Muscle of leg (tissue), 16 donors: ENCODE measurements at places on chromosomes 2 and 18. TPM values are rescaled to one million over a fixed set of nuclear protein-coding genes. Genes with fewer than 3 reads are reported as not detected.

Gene GBX2
- not detected for total RNA-seq

- peak; percentile 75 for DNase-seq
Observed at GRCh38 chr2:237895544-237896506, 36.4 kb downstream of the RAMP1 start.

- DNase-seq: no peak
Observed at GRCh38 chr2:207352978-207353671, 176.6 kb upstream of the CREB1 start.

Gene PGAP1
- total RNA-seq: 12.7 TPM

DNA sequence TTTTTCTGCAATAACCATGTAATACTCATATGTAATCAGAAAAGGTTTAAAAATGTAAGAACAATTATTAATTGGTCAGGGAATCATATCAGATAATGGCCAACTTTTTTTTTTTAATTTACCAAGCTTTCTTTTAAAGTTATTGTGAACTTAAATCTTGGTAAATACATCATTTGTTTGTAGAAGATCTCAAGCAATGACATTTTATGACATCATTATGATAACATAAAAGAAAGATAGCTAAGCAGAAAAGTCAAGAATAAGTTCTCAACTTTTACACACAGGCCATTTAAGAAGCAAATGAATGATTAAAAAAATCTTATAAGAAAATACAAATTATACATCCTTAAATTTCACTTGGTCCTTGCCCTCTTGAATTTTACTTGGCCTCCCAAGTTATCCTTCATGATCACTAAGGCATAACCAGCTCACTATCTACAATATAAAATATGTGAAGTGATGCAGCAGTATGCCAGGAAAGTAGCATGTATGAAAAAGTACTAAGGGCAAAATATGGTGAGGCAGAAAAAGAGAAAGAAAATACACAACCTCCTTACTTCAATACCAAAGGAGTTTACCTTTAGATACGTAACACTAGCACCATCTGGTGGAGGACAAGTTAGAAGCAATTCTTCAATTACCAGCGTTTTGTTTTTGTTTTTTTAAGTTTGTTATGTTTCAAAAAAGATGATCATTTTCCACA lies 116.6 kb downstream of the SRBD1 start:
- peak; percentile 85 for DNase-seq

Gene KIF1A
- total RNA-seq: 7.3 TPM
